ENCODE measurements at places on chromosomes 7 and 10.

DNA sequence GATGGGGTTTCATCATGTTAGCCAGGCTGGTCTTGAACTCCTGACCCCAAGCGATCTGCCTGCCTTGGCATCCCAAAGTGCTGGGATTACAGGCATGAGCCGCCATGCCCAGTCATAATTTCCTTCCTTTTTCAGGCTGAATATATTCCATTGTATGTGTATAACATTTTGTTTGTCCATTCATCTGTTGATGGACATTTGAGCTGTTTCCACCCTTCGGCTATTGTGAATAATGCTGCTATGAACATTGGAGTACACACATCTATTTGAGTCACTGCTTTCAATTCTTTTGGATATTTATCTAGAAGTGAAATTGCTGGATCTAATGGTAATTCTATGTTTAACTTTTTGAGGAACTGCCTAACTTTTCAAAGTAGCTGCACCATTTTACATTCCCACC, 34.6 kb downstream of the TLX1 start:
- no peak for DNase-seq

GRCh38 chr7:20779041-20779440, 7.6 kb downstream of the SP8 start:
- no peak for DNase-seq

DNA sequence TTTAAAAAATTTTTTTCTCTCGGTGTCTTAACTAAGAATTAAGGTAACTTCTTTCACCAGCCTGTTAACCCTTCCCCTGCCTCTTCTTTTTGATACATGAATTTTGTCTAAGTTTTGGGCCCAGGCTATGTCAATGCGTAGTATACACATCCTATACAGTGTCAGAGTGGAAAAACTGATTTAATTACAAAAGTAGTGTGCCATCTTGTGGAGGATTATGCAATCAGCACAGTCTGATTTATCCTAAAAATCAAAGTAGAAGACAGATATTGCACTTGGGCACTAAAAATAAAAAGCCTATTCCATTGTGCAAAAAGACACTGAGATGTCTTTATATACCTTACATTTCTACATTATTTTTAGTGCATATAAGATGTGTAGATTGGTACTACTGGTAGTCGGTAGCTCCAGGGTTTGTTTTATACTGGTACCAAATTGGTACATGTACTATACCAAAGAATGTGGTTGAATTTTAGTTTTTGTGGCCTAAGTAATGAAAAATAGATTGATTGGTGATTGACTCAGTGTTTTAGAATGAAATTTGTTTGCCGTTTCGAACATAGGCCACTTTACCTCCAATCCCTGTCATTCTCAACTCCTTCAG, 96.6 kb downstream of the MKLN1 start:
- DNase-seq, result peak; percentile 15

GRCh38 chr7:82289152-82289535, 154.4 kb downstream of the CACNA2D1 start:
- DNase-seq, result no peak

GRCh38 chr7:142553216-142553615, 196.1 kb upstream of the PRSS1 start:
- DNase-seq, result no peak

DNA sequence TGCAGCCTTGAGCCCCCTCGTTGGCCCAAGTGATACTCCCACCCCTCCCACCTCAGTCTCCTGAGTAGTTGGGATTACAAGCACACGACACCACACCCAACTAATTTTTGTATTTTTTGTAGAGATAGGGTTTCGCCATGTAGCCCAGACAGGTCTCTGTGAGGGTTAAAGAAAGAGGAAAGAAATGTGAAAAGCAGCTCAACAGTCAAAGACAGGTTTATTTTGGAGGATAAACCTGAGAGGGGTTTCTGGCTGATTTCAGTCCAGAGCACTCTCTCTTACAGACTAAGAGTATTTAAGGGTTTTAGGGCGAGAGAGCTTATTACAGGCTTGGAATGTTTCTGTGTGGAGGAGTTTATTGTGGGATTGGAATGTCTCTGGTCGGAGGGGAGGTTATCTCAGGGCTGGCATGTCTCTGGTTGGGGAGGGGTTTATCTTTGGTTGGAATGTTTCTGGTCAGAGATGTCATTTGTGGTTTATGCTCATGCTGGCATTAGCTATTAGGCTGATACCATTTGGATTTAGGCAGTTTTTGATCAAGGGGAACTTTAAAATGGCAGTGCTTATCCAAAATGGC, 26.1 kb upstream of the SNX10 start:
- DNase-seq, result no peak

GRCh38 chr7:6106140-6106904, 75.1 kb downstream of the ANKRD61 start:
- DNase-seq, result no peak

- DNase-seq, result no peak
These were observed 337.5 kb upstream of the CNTNAP2 start for GRCh38 chr7:145779140-145779539.

Data from RWPE1 (cell line).